Progenitor cell of endocrine pancreas (in vitro differentiated cells): ENCODE measurements at places on chromosomes 3 and 15. TPM values are rescaled to one million over a fixed set of nuclear protein-coding genes. Genes with fewer than 3 reads are reported as not detected.

DNA sequence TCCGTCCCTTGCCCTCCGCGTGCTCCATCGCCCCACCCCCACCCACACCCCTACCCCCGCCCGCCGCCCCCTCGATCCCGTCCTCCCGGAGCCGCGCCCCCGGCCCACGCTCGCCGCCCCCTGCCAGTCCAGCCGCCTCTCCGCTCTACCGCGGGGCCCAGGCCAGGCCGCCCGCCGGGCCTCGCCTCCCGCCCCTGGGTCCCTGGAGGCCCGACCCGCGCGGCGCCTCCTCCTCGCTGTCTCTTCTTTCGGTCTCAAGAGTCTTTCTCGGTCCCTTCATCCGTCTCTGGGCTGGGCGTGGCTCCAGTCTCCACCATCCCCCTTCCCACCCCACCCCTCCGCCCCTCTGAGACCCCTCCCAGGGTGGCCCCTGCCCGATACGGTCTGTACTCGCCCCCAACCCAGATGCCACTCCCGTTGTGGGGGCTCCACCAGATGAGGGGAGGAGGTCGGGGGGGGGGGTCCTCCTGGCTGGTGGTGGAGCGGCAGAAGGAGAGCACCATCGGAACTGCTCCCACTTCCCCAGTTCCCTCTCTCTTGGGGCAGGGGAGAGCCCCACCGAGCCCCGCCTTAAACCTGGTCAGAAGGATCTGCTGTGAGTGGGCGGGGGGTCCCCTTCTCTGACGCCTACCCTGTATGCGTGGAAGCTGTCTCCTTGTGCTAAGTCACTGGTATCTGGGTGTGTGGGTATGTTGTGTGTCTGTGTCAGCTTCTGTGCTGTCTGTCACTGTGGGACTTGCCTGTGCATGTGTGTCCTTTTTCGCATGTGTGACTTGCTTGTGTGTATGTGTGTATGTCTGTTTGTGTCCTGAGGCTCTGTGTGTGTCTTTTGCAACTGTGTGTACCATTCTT lies 1.0 kb downstream of the PRKCD start:
- no peaks in the 10 kb centered on the region for H3K27me3 ChIP-seq
- H3K4me3 ChIP-seq: peak overlapping the region; percentile 91
- H3K27ac ChIP-seq: peak overlapping the region; percentile 82
- H3K36me3 ChIP-seq: no peaks in the 10 kb centered on the region
- DNase-seq: peak; percentile 24

- no peak overlapping the region for H3K27ac ChIP-seq
- no peak overlapping the region for H3K4me3 ChIP-seq
- H3K27me3 ChIP-seq: no peaks in the 10 kb centered on the region
- H3K36me3 ChIP-seq: peaks cover 5% of the 10 kb centered on the region
- no peak for DNase-seq
These were observed 75.9 kb downstream of the UACA start for GRCh38 chr15:70687482-70687881.

- H3K27me3 ChIP-seq: no peaks in the 10 kb centered on the region
- DNase-seq: no peak
- no peak overlapping the region for H3K27ac ChIP-seq
These were observed 120.2 kb downstream of the OXSM start for GRCh38 chr3:25910105-25910504.

GRCh38 chr3:45967724-45968123 lies 24.5 kb downstream of the CXCR6 start:
- peaks cover 19% of the 10 kb centered on the region for H3K36me3 ChIP-seq
- H3K4me1 ChIP-seq: no peaks in the 10 kb centered on the region
- H3K4me3 ChIP-seq: no peak overlapping the region
- no peak overlapping the region for H3K27ac ChIP-seq
- H3K27me3 ChIP-seq: no peaks in the 10 kb centered on the region

DNA sequence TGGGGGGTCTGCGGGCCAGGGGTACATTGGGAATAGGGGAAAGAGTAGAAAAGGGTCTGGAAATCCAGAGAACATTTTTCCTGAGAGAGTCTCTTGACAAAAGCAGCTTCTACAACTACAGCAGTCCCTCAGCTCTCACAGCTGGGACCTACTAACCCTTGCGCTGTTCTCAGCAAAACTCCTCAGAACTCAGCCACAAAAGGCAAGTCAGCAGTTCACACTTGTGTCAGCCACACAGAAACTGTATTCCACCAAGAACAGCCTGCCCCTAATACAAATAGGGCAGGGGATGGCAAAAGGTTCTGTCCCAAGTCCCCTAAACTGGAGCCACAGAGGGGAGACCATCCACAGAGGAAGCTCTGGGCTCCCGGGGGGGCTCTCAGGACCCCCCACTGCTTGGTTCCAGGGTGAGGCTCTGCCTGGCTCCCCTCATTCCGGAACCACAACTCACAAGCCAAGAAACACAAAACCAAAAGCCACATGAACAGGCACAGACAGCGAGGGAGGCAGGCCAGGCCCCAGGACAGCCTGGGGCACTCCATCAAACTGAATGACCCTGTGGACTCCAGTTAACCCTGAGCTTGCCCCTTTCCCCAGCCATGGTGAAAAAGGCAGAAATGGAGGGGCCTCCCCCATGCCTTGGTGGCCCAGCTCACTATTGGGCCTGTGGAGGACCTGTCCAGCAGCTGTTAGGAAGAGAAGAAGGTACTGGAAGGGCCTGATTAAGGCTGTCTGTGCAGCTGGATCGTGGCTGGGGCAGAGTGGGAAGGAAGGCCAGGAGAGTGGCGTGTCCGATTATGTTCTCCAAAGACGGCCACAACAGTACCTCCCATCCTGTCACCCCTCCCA lies 162.0 kb downstream of the CHSY1 start:
- H3K27ac ChIP-seq: no peak overlapping the region
- no peaks in the 10 kb centered on the region for H3K4me1 ChIP-seq
- no peaks in the 10 kb centered on the region for H3K36me3 ChIP-seq
- H3K4me3 ChIP-seq: no peak overlapping the region
- peaks cover 9% of the 10 kb centered on the region for H3K27me3 ChIP-seq

GOLGA8T gene
- total RNA-seq: not detected in 2 replicates
